ENCODE measurements at places on chromosomes 6 and 20.

DNA sequence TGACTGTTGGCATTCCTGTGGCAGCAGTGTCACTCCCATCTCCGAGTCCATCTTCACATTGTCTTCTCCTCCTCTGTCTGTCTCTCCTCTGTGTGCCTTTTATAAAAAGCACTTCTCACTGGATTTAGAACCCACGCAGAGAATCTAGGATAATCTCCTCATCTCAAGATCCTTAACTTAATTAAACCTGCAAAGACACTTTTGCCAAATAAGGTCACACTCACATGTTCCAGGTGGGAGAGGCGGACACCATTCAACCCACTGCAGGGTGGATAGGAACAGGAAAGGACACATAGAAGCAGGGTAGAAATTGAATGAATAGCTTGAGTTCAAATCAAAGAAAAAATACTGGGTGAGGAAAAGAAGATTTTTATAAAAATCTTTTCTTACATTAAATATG, 292.5 kb downstream of the PHACTR1 start:
- DNase-seq: no peak

- no peak for DNase-seq
Observed at GRCh38 chr20:44287272-44288097, 23.5 kb downstream of the FITM2 start.

DNA sequence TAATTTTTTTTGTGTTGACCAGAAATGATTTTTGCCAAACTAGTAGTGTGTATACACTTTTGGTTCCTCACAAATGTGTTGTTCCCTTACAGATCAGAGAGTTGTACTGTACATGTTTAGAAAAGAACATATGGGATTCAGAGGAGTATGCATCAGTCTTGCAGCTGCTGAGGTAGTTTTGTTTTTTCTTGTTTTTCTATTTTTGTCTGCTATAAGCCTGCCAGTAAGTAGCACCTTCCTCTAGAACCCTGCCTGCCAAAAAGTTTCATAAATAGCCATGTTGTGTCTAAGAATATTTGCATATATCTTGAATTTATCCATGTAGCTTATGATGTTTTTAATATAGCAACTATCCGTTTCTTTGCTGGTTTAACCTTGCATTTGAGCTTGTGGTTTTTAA, 46.4 kb downstream of the ORC3 start:
- DNase-seq: no peak

- DNase-seq: no peak
Observed at GRCh38 chr6:155483858-155484257, 28.2 kb upstream of the NOX3 start.

GRCh38 chr20:62066983-62067433, 1.3 kb upstream of the TAF4 start:
- DNase-seq: no peak

DNA sequence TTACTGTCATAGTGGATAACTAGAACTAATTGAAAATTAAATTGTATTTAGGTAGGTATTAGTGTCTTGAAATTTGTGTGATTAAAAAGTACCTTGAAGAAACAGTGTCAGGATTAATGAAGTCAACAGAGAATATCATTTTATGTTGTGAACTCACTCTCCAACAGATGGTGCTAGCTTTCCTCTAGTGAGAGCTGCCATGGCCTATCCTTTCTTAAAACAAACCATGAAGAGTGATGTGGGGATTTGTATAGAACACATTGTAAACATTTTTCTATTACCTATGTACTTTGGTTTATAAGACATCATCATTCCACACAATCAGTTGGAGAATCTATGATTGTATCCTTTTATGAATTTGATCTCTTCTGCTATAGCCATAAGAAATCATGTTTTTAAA, 4.8 kb upstream of the SRSF12 start:
- no peak for DNase-seq

DNA sequence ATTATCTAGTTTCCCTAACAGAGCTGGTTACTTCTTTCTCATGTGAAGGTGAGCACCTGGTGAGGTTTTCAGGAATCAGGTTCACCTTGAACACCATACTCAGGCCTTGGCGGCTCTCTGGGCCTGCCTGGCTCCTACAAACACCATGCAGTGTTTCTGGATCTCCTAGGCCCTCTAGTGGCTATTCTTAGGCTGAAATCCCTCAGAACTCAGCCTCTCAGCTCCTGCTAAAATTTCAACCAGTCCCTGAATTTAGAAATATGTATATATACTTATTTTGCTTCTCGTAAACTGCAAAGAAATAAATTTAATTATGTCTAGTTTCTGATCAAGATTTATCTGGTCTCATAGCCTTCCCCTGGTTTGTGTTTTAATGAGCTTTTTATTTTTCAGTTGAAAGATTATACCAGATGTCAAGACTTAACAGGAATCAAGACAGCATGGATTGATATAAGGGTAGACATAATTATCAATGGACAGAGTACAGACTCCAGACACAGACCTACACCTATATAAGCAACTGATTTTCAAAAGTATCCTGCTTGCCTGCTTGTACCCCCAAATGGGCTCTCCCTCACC, 55.9 kb downstream of the ANKEF1 start:
- peak; percentile 8 for DNase-seq

- no peak for DNase-seq
Observed at GRCh38 chr6:78093906-78094305, 441.1 kb downstream of the MEI4 start.

DNA sequence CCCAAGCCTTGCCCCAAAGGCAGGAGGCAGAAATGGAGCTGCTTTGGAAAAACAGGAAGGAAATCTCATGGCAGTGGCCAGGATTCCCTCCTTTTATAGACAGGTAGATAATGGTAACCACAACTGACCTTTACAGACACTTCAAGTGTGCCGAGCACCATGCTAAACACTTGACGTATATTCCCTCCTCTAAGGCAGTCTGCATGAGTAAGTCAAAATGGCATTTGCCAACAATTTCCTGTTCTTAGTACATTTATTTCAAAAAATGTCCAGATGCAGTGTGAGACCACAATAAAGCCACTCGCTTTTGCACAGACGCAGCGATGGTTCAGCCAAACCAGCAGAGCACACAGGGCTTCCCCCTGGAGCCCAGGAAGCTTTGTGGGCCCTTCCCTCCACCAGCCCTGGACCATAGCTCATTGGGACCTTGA, 16.5 kb upstream of the GPR6 start:
- DNase-seq: no peak

DNA sequence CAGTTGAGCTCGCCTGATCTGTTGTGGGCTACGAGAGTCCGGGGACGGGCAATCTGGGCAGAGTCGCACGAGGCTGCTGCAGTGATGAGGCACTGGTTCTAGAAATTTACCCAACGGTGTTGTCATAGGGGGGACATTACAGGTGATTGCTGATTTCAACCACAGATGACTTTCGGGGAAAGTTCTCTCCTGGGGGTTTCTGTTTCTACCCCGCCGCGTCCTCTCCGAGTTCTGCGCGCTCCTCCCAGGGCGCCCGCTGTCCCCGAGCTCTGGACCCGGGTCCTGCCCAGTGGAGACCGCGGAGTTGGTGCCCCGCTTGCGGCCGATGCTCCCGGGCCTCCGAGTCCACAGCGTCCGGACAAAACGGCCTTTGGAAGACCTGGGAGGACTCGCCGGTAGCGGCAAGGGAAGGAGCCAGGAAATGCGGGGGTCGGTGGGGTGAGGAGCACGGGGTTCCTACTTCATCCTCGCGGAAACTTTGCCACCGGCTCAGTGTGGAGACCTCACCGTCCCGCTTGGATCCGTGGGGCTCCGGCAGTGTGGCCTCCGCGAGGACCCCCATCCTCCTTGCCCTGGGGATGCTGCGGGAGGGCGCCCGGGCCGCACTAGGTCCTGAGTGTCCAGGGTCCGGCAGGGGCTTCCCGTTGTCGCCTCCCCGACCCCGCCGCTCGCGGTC, 12.3 kb upstream of the RAET1L start:
- no peak for DNase-seq

- no peak for DNase-seq
Observed at GRCh38 chr6:2047855-2048254, 197.6 kb downstream of the GMDS start.

GRCh38 chr6:72977114-72977513, 248.2 kb downstream of the KHDC1L start:
- no peak for DNase-seq

GRCh38 chr20:5844063-5844681, 94.0 kb downstream of the SHLD1 start:
- peak; percentile 38 for DNase-seq

GRCh38 chr20:17406051-17406590, 125.1 kb downstream of the BFSP1 start:
- DNase-seq: no peak

DNA sequence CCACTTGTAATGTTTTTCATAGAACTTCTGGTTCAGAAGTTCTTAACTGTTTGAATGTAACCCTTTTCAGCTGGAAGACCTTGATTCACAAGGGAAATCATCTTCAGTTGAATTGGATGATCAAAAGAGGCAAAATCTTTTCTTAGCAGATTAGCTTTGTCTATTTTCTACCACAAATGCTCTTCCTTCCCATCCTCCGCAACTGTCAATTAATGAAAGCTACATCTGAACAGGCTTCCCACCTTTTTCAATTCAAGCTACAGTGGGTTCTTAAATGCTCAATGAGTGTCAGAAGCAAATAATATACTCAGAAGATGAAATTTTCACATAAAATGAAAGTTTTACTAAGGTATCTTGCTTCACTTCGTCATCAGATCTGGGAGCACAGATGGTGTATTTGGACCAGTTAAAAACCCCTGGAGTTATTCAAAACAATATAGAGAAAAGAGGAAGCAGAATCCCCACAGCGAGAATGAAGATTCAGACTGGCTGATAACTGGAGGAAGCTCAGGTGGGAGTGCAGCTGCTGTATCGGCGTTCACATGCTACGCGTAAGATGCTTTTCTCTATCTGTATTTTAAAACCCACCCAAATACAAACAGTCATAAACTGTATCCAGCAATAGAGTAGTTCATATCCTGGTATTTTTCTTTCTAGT, 19.4 kb downstream of the QRSL1 start:
- DNase-seq: no peak

DNA sequence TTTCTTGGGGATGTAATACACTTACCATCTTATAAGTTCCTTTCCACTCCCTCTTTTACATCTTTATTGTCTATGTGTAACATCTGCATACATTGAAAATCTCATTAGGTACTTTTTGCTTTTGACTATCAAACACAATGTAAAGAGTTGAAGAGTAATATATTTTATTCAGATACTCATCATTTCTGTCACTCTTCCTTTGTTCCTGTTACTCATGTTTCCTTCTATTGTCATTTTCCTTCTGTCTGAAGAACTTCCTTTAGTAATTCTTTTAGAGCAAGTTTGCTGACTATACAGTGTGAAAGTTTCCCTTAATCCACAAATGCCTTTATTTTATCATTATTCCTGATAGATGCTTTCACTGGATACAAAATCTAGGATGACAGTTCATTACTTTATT, 339.8 kb downstream of the SOX4 start:
- DNase-seq: no peak

DNA sequence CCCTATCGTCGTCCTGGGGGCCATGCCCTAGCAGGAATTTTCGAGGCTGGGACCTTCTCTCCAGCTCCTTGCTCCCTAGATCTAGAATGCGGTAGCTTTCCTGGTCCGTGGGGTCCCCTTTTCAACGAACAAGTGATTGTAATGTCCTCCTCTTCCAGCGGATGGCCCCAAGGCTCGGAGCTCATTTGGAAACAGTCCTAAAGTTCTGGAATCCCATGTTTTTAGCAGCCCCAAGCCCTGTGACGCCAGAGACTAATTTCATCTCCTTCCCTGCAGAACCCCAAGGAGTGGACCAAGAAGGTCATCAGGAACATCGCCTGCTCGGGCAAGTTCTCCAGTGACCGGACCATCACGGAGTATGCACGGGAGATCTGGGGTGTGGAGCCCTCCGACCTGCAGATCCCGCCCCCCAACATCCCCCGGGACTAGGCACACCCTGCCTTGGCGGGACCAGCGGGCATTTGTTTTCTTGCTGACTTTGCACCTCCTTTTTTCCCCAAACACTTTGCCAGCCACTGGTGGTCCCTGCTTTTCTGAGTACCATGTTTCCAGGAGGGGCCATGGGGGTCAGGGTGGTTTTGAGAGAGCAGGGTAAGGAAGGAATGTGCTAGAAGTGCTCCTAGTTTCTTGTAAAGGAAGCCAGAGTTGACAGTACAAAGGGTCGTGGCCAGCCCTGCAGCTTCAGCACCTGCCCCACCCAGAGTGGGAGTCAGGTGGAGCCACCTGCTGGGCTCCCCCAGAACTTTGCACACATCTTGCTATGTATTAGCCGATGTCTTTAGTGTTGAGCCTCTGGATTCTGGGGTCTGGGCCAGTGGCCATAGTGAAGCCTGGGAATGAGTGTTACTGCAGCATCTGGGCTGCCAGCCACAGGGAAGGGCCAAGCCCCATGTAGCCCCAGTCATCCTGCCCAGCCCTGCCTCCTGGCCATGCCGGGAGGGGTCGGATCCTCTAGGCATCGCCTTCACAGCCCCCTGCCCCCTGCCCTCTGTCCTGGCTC, 48.5 kb downstream of the PYGB start:
- no peak for DNase-seq

DNA sequence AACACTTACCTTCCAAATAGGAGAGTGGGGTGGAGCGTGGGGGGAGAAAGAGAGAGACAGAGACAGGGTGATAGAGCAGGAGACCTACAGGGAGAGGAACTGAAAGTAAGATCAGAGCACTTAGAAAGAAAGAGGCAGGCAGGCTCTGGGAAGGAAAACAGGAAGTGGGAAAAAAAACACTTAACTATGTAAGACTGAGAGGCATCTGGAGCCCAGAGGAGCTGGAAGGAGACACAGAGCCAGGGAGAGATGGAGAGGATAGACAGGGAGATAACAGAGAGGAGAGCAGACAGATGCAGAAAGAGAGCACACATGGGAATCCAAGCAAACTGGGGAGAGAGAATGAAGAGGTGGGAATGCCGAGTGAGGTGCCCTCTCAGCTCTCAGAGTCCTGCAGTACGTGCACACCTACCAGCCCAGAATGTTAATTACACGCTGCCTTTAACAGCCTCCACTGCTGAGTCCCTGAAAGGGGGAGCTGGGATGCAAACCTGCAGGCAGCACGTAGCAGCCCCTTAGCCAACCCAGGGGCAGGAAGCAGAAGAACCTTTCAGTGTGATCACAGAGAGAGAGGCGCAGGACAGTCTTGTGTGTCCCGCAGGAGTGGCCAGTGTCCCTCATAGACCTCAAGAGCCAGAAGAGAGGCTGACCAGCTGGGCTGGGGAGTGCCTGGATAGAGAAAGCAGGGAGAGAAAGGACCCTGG, 132.7 kb upstream of the LRFN2 start:
- DNase-seq: no peak

GRCh38 chr6:126812651-126813050, 305.8 kb upstream of the RSPO3 start:
- DNase-seq: no peak

- DNase-seq: no peak
Observed at GRCh38 chr6:148915810-148916209, 169.0 kb downstream of the UST start.

GRCh38 chr6:26295691-26296555, 69.1 kb upstream of the BTN3A2 start:
- DNase-seq: no peak

GRCh38 chr6:29524444-29525310, 34.9 kb downstream of the UBD start:
- DNase-seq: no peak
